Right ventricle myocardium inferior (tissue), 1 donor: ENCODE measurements at places on chromosomes 7 and 10.

- no peak for DNase-seq
Observed at GRCh38 chr7:118028226-118028625, 155.0 kb upstream of the CTTNBP2 start.

- no peak for DNase-seq
Observed at GRCh38 chr10:31099094-31099493, 67.4 kb upstream of the ZNF438 start.

GRCh38 chr10:80552151-80552646 is 14.5 kb downstream of the SH2D4B start:
- no peak for DNase-seq

DNA sequence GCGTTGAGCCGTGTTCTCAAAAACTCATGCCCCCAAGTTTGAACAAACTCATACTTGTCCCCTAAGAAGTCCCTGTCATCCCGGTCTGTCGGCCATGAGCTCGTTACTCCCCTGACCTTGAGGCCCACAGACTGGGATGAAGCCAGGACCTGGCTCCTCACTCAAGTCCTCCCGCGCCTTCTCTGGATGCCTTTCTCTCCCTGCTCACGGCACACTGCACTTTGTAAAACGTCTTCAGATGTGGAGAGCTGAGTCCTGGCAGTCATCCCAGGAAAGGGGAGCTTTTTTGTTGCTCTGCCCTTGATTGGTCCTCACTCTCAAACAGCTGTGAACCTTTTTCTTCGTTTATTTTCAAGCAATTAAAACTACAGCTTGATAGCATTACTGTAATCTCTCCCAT is 110.8 kb downstream of the JAZF1 start:
- no peak for DNase-seq

GRCh38 chr7:115838829-115839228 is 191.7 kb downstream of the TFEC start:
- DNase-seq, result no peak

GRCh38 chr7:85734823-85735222 is 548.0 kb upstream of the SEMA3D start:
- no peak for DNase-seq

- no peak for DNase-seq
Observed at GRCh38 chr7:81457852-81458522, 311.9 kb downstream of the HGF start.

- DNase-seq, result no peak
Observed at GRCh38 chr10:88858491-88858890, 6.8 kb upstream of the ANKRD22 start.

DNA sequence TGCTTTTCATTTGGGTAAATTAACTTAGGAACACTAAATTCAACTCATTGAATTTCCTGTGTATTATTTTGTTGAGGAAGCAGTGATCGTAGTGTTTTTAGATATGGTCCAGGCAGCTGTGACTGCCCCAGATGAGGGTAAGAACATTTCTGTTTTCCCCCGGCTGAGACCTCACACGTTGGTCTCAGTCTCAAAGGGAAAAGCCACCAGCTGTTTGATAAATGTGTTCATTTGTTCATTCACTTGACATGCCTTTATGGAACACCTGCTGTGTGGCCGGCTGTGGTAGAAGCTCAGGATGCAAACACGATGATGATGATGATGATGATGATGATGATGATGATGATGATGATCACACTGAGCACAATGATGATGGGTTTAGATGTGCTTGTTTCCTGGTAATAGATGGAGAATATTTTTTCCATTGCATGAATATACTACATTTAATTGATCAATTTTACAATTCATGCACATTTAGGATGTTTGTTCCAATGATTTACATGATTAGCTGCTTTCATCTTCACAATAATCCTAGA is 125.6 kb upstream of the ZNF32 start:
- no peak for DNase-seq

DNA sequence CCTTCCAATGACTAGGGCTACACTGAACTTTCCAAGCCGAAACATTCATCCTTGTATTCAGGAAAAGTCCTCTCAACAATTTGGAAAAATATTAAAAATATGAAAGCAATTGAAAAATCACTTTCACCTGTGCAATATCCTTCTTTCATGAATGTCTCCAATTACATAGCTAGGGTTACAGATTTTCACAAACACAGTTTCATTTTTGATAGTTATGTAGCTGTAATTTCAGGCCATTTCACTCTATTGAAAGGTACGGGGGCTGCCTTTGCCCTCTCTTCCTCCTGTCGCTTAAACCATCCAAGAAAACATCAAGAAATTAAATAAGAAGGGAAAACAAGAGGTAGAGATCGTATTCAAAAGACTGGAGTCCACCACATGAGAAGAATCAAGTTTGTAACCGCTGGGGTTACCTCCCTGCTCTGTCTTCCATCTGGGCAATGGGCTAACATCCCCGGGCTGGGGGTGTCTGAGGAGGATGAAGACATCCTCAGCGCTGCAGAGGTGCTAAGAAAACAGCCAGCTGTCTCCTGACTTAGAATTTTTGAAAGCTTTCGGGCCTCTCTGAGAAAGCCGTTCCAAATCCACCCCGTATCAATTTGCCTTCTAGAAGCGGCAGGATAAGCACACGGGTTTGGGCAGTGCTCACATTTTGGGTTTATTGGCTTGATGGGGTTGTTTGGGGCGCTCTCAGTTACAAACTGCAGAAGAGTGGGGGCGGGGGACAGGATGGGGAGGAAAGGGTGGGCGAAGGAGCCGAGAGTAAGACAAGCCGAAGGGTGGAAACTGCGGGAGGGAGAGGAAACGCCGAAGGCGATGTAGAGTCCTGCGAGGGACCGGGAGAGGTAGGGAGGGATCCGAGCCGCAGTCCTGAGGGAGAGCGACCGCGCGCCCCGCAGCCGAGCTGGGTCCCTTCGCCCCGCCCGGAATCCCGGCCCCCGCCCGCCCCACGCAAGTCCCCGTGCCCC is 24.3 kb upstream of the VAX1 start:
- no peak for DNase-seq

GRCh38 chr10:127228195-127228787 is 31.9 kb upstream of the INSYN2A start:
- no peak for DNase-seq

DNA sequence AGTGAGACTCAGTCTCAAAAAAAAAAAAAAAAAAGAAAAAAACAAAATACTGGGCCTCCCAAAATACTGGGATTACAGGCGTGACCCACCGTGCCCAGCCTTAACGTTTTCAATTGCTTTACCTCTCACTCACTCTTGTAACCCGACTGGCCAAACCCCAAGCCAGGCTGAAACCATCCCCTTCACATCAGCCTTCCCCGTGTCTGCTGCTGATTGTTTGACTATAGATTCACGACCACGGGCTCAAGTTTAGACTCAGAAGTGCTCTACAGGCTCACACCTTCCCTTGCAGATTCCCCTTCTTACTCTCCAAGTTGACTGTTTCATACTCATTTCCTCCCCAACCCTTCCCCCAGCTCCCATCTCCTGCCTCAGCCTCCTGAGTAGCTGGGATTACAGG is 22.3 kb downstream of the TYW1 start:
- DNase-seq, result no peak

DNA sequence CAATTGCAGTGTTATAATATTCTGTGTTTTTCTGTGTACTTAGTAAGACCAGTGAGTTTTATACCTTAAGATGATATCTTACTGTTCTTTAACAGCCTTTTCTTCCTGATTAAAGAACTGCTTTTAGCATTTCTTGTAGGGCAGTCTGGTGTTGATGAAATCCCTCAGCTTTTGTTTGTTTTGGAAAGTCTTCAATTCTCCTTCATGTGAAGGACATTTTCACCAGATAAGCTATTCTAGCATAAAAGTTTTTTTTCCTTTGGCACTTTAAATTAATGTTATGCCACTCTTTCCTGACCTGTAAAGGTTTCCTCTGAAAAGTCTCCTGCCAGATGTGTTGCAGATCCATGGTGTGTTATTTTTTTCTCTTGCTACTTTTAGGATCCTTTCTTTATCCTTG is 1059.8 kb downstream of the LRMDA start:
- DNase-seq, result no peak

DNA sequence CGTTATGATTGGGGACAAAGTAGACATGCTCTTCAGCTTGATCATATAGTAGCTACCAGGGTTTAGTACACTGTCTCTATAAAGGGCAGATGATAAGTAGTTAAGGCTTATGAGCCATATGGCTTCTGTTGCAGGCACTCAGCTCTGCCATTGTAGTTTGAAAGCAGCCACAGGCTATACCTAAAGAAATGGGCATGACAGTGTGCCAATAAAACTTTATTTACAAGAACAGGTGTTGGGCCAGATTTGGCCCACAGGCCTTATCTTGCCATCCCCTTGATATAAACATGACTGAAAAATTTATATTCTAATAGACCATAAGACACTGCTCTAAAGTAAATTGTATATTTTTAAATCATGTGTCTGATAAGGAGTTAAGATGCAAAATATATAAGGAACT is 36.6 kb downstream of the GRK5 start:
- no peak for DNase-seq

- no peak for DNase-seq
Observed at GRCh38 chr7:26658389-26659084, 205.9 kb downstream of the SKAP2 start.

DNA sequence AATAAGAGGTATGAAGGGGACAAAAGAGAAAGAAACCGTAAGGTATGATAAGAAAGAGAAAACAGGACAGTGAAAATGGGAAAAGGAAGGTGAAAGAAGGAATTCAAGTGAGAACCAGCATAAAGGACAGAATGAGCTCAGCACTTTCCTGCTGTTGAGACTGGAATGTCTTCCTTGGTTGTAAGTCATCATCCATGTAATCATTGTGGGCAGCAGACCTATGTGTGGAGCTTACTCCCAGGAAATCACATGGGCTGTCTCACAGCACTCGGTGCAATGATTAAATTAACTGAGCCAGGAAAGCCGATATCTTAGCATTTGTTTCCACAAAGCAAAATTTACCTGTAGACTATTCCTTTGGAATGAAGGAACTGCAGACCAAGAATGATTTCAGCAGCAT is 118.1 kb downstream of the PRKCQ start:
- DNase-seq, result no peak

DNA sequence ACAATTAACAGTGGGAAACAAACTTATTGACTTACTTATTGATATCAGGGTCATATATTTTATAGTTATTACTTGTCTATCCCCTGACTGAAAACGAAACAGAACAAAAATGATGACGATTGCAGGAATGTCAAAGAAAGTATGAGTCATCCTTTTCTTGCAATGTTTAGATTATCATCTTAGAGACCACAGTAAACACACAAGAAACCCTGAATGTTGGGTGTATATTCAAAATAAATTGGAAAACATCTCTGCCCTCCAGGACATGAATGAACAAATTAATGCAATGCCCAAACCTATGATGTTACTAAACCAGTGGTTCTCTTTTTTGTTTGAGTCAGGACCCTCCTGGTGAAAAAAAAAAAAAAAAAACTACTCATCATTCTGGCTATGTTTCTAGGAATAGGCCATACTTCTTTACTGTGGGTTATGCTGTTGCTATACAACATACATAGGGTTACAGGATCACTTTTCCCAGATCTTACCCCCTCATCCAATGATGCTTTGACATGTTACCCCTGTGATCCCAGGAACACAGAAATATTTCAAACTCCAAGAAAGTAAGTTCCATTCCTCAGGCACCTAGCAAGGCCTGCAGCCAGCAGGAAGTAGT is 623.4 kb upstream of the IGFBP3 start:
- DNase-seq, result no peak

- DNase-seq, result no peak
Observed at GRCh38 chr10:30396293-30396692, 37.7 kb upstream of the MAP3K8 start.

- DNase-seq, result no peak
Observed at GRCh38 chr10:82768040-82768439, 893.0 kb downstream of the NRG3 start.

- DNase-seq, result no peak
Observed at GRCh38 chr7:127838816-127839415, 186.9 kb downstream of the SND1 start.

DNA sequence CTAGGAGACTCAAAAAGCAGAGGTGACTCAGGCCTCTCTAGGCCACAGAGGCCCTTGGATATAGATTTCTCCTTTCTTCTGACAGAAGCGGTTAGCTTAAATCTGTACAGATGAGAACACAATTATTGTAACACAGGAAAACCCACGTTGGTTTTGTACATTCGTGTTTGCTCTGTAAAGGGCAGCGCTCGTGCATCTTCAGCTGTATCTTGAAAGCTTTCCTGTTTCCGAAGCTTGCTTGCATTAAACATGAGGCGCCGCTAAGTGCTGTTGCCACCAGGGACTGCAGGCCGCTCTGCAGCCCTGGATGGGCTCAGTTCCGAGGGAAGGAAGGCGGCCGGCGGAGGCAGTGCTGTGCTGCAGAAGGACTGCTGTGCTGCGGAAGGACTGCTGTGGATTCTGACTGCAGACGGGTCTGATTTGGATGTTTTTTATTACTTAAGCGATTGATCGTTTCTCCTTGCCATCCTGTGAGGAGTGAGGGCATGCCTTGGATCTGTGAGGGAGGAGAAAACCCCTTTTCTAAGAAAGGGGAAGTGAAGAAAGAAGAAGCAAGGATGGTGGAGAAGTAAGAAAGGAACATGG is 53.3 kb downstream of the FHIP2A start:
- DNase-seq, result peak; percentile 72

- peak; percentile 85 for DNase-seq
Observed at GRCh38 chr7:150903606-150904005, 51.3 kb downstream of the AOC1 start.

- DNase-seq, result no peak
Observed at GRCh38 chr10:89808842-89809241, 107.5 kb downstream of the KIF20B start.

GRCh38 chr7:152870106-152870693 is 110.6 kb downstream of the ACTR3B start:
- DNase-seq, result no peak

DNA sequence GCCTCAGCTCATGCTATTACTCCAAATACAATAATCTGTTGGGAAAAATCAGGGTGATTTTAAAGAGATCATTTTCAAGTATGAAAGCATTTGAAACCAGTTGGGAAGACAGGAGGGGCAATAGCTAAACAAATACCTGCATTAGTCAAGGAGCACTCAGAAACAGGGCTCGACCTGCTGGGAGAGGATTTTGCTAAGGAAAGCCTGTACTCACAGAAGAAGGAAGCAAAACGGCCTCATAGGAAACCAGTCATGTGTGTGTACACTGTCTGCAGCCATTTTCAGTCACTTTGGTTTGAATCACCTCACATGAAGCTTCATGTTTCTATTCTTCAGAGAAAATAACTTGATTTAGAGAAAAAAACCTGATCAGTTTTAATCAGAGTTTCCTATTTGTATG is 38.6 kb downstream of the FZD1 start:
- no peak for DNase-seq

- DNase-seq, result no peak
Observed at GRCh38 chr10:35300063-35300699, 36.1 kb upstream of the CCNY start.

GRCh38 chr7:65216469-65216868 is 157.2 kb upstream of the ZNF92 start:
- peak; percentile 70 for DNase-seq

DNA sequence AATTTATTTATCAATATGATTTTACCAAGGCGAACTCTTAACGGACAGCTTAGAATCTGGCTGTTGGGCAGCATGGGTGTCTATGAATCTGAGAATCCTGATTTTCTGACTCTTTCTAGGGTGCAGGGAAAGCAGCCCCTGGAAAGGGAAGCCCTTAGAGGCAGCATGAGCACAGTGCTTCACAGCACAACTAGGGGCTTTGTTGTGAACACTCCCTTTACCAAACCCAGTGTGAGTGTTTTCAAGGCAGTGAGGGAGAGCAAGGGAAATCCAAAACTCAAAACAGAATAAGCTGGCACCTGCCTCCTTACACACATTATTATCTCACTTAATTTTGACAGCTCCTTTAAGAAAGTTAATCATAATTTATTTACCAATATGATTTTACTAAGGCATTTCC is 116.3 kb upstream of the CSTF2T start:
- no peak for DNase-seq
